Brain microvascular endothelial cell (primary cell): ENCODE measurements at places on chromosomes 16 and 17.

DNA sequence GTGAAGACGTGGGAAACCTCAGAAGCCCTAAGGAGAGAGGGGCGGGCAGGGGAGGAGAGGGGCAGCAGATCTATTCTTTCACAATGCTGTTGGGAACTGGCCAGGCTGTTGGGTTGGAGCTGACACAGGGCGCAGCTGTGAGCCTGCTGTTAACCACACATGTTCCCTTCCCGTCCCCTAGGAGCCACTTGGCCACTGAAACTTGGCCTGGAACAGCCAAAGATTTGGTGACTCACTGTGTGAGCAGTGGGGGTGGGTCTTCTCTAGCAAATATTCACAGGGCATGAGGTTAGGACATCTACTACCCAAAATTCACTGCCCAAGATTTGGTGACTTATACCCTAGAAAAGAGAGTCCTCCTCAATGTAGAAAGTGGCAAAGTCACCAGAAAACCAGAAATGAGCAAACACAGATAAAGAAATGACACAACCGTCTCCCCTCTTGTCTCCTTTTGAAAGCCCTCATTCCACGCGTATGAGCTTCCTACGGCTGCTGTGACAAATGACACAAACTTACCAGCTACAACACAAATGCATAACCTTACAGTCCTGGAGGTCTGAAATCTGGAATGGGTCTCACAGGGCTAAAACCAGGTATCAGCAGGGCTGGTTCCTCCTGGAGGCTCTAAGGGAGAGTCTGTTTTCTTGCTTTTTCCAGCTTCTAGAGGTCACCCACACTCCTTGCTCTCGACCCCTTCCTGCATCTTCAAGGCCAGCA lies 6.3 kb downstream of the TBC1D16 start:
- peak; percentile 47 for DNase-seq

- no peak for DNase-seq
Measured at GRCh38 chr17:17590883-17591354, 589 bp downstream of the PEMT start.

DNA sequence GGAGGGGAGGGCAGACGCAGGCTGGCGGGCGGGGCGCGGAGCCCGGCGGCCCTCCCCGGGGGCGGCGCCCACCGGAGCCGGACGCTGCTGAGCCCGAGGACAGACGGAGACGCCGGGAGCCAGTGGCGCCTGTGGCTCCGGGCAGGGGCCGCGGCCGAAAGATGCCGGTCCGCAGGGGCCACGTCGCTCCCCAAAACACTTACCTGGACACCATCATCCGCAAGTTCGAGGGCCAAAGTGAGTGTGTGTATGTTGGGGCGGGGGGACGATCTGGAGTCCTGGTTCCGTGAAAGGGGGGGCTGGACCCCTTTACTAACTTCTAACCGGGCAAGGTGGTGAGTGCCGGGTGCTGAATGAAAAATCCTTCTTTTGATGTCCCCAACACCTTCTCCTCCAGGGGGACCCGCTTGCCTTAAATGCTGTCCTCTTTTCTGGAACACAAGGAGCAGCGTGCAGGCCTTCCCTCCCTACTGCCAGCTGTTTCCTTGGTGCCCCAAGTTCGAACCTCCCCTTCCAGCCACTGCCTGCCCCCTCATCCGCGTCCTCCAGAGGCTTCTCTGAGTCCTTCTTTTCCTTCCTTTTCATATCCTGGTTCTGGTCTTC lies at the start of gene KCNH6:
Gene KCNH6, plus strand, starts transcription at position 106 of the 603 bp plus-strand sequence. Its CDS starts 56 bp downstream, at position 162.
- DNase-seq, result no peak

DNA sequence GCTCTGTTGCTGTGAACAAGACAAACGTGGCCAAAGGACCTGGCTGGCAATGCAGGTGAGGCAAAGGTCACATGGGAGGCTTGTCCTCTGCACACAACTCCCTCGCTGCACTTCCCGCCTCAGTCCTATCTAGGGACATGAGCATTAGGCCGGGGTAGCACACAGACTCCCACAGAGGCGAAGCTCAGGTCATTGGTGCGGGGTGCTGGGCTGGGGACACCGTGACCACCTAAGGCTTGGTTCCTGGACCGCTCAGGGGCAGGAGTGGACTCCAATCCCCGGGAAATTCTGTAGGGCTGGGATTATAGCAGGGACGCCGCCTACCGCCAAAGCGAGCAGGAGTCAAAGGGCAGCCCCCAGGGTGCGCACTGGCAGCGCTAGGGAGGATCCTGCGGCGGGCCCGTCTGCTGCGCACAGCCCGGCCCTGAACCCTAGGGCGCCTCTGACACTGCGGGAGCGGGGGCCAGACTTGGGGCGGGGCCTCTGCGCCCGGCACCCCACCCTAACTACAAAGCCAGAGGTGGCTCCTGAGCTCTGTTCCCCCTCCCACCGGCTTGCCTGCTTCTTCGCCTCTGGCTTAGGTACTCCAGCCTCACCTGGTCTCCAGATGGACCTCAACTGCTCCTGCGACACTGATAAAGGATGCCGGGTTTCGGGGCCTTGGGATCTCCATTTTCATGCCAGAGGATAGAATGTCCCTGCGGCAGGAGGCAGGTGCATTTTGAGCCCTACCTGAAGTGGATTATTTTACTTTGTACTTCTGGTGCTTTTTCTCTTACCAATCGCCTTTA lies 3.9 kb upstream of the MT1B start:
- no peak for DNase-seq

DNA sequence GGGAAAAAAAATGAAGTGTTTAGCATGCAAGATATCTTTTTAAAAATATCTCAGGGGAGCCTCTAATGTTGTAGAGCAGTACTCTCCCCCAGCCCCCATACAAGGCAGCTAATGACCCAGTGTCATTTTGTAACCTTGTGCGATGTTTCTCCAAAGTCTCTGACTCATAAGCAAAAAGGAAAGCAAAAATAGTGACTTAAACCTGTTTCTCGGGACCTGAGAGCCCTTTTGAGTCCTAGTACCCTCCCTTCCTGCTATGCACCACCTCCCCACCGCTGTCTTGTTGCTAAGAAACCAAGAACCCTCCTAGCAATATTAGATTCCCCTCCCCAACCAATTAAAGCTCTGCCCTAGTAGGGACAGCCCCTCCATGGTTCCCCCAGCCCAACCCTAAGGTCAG lies 2.8 kb downstream of the MYCBPAP start:
- no peak for DNase-seq

DNA sequence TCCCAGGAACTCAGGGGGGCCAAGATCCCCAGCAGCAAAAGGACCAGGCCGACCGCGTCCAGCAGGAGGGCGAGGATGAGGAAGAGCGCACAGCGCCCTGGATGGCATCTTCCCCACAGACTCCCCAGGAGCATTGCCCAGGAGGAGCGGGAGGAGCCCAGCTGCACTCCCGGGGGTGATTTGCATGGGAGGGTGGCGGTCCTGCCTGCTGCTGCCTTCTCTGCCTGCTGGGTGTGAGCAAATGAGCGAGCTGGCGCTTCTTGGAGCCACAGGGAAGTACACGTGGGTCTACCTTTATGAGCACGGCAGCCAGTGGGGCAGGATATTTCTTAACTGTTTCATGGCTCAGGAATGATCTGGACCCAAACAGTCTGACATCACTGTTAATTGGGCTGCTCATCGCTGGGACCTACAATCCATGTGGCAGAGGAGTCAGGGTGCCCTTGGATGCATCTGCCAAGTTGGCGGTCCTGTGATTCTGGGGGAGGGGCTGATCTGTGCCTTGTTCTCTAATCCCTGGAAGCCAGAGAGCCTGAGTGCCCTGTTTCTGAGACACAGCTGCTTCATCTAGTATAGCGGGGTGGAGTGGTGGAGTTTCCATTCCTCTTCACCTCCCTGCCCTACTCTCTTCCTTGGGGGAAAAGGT lies at the start of gene TMEM238L:
Gene TMEM238L, minus strand, starts transcription at position 270 of the 646 bp plus-strand sequence. Its CDS starts 136 bp downstream, at position 134.
- no peak for DNase-seq

- no peak for DNase-seq
Measured at GRCh38 chr16:85461022-85461813, 151.9 kb upstream of the GSE1 start.

- DNase-seq, result no peak
Measured at GRCh38 chr16:725041-725376, 1.2 kb downstream of the CCDC78 start.

DNA sequence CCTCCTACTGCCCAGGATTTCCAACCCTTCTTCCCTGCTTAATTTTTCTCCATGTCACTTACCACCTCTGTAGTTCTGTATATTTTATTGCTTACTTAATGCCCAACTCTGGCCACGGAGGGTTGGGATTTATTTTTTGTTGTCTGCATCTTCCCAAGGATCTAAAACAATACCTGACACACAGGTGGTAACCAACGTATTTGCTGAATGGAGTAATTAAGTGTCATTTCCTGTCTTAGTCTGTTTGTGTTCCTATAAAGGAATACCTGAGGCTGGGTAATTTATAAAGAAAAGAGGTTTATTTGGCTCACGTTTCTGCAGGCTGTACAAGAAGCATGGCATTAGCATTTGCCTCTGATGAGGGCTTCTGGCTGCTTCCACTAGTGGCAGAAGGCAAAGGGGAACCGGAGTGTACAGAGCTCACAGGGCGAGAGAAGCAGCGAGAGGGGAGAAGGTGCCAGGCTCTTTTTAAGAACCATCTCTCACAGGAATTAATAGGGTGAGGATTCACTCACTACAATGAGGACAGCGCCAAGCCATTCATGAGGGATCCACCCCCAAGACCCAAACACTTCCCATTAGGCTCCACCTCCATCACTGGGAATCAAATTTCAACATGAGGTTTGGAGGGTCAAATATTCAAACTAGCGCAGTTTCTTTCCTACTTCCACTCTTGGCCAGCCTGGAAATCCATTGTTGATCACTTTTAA lies 44.8 kb downstream of the ERN1 start:
- DNase-seq, result no peak

DNA sequence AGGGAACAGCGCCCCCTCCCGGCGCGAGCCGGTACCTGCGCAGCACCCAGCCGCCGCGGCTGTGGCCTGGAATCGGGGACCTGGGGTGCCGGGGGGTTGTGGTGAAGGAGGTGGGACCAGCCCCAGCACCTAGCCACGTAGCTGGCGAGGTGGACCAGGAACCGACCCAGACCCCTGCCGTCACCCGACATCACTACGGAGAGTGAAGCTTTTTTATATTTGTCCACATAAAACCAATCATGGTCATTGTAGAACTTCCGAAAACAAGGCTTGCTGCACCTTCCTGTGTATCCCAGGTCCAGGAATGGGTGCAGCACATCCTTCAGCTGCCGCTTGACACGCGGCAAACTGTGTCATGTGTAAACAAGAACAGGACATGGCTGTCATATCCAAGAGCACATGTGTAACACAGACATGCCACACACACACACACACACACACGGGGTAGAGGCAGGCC lies 1.3 kb downstream of the HBQ1 start:
- DNase-seq, result no peak
